Keratinocyte (primary cell): ENCODE measurements at places on chromosomes 3 and 15. TPM values are rescaled to one million over a fixed set of nuclear protein-coding genes. Genes with fewer than 3 reads are reported as not detected.

The ZMYND10 gene
- polyA plus RNA-seq, result 0.10 to 0.21 TPM (median 0.15 TPM) in 3 replicates

The PLSCR2 gene
- polyA plus RNA-seq, result not detected in 3 replicates

The ESYT3 gene
- 0.49 to 0.63 TPM (median 0.62 TPM) in 3 replicates for polyA plus RNA-seq

The TRPM1 gene
- polyA plus RNA-seq, result 0.17 to 0.18 TPM in 2 of 3 replicates, not detected in the other

The CCDC66 gene
- 5.1 to 11.3 TPM (median 8.0 TPM) in 3 replicates for polyA plus RNA-seq

The SLC24A5 gene
- polyA plus RNA-seq, result 0.04 TPM in 1 of 3 replicates, not detected in the others

DNA sequence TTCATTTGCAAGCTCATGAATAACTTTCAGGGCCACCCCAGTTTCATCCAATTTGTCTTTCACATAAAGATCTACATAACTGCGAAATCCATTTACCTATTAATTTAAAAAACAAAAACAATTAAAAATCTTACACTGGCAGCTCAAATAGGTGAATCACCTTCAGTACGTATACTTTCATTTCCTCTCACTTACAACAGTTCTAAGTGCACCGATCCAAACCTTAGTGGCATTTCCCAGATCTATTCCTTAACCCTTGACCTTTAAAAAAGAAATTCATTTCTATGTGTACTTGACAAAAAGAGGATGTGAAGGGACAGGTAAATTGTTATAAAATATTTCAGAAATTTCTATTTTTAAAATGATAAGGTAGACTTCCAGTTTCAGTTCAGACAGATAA lies 30.8 kb downstream of the TOP2B start:
- H3K36me3 ChIP-seq, result peaks cover 2% of the 10 kb centered on the region
- DNase-seq, result no peak
- no peaks in the 10 kb centered on the region for H3K27me3 ChIP-seq
- H3K4me1 ChIP-seq, result no peaks in the 10 kb centered on the region
- no peak overlapping the region for H3K27ac ChIP-seq

DNA sequence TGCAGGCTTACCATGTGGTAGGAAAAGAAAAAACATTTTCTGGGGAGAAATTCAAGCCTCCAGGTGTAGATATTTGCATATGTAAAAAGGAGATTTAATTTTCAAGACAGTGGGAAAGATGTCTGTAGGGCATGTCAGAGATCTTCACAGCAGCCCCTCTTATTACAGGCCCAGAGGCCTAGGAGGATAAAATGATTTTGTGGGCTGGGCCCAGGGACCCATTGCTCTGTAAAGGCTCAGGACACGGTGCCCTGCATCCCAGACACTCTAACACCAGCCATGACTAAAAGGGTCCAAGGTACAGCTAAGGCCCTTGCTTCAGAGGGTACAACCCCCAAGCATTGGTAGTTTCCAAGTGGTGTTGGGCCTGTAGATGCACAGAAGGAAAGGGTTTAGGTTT lies 680.1 kb downstream of the IGSF11 start:
- H3K4me3 ChIP-seq, result no peak overlapping the region
- no peaks in the 10 kb centered on the region for H3K36me3 ChIP-seq

GRCh38 chr3:100209948-100210771 lies 50.6 kb upstream of the TBC1D23 start:
- no peaks in the 10 kb centered on the region for H3K27me3 ChIP-seq
- H3K4me1 ChIP-seq, result peaks cover 4% of the 10 kb centered on the region
- H3K36me3 ChIP-seq, result no peaks in the 10 kb centered on the region

- peak overlapping the region; percentile 98 for H3K27ac ChIP-seq
- no peak overlapping the region for H3K4me3 ChIP-seq
- no peaks in the 10 kb centered on the region for H3K27me3 ChIP-seq
- no peak for DNase-seq
- peaks cover 31% of the 10 kb centered on the region for H3K4me1 ChIP-seq
- H3K36me3 ChIP-seq, result peaks cover 36% of the 10 kb centered on the region
Measured at GRCh38 chr15:74799255-74799855, 13.3 kb upstream of the LMAN1L start.

GRCh38 chr3:58013099-58013498 lies 4.9 kb downstream of the FLNB start:
- H3K27ac ChIP-seq, result no peak overlapping the region
- no peak for DNase-seq
- peaks cover 62% of the 10 kb centered on the region for H3K36me3 ChIP-seq
- peaks cover 60% of the 10 kb centered on the region for H3K4me1 ChIP-seq
- H3K4me3 ChIP-seq, result peak overlapping the region; percentile 94

- no peak for DNase-seq
- no peaks in the 10 kb centered on the region for H3K27me3 ChIP-seq
- peaks cover 3% of the 10 kb centered on the region for H3K36me3 ChIP-seq
- H3K27ac ChIP-seq, result no peak overlapping the region
- no peak overlapping the region for H3K4me3 ChIP-seq
- no peaks in the 10 kb centered on the region for H3K4me1 ChIP-seq
Measured at GRCh38 chr3:99845999-99846398, 28.3 kb downstream of the CMSS1 start.

DNA sequence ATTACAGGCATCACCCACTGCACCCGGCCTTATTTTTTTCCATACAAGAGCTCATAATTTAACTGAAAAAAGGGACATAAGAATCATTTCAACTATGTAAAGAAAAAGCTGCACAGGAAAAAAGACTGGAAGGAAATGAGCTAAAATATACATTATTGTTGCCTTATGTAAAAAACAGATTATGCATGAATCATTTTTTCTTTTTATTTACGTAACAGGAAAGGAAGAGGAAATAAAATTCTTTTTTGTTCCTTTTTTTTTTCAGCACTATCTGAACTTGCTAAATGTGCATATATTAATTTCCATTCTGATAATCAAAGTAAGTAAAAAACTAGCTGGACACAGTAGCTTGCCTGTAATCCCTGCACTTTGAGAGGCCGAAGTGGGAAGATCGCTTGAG lies 12.1 kb downstream of the KIF9 start:
- H3K4me1 ChIP-seq, result peaks cover 11% of the 10 kb centered on the region
- H3K4me3 ChIP-seq, result no peak overlapping the region
- H3K27ac ChIP-seq, result no peak overlapping the region
- no peaks in the 10 kb centered on the region for H3K36me3 ChIP-seq
